ENCODE measurements at places on chromosomes 7 and 10.

DNA sequence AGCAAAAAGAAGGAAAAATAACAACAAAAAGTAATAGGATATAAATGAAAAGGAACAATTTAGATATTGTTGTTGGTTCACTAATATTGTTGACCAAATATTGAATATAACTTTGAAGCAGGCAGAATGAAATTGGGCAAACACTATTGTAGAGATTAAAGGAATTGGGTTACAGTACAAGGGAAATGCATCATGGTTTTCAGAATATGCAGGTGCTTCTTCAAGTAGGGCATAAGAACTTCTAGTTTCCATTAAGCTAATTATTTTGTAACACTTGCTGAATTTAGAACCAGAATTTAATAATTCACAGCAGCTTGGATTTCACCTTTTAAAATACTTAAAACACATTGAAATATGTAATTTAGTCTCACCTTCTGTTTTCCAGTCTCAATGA lies 36.5 kb downstream of the RPA3 start:
- no peak for DNase-seq

DNA sequence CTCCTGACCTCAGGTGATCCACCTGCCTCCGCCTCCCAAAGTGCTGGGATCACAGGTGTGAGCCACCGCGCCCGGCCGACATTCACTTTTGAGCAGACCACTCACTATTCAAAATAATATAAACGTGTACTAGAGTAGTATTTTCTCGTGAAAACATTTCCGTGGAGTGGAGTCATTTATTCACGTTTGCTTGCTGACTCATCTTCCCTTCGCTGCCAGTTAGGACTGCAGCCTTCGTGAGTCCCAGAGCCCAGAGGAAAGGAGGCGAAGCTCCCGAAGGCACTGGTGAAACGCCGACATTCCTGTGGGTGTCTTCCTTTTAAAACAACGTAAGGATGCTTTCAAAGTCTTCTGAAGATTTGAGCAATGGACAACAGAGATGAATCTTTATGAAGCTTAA lies 10.9 kb upstream of the INPP5A start:
- peak; percentile 93 for DNase-seq

GRCh38 chr10:131050162-131050766 lies 261.3 kb downstream of the TCERG1L start:
- DNase-seq: no peak

DNA sequence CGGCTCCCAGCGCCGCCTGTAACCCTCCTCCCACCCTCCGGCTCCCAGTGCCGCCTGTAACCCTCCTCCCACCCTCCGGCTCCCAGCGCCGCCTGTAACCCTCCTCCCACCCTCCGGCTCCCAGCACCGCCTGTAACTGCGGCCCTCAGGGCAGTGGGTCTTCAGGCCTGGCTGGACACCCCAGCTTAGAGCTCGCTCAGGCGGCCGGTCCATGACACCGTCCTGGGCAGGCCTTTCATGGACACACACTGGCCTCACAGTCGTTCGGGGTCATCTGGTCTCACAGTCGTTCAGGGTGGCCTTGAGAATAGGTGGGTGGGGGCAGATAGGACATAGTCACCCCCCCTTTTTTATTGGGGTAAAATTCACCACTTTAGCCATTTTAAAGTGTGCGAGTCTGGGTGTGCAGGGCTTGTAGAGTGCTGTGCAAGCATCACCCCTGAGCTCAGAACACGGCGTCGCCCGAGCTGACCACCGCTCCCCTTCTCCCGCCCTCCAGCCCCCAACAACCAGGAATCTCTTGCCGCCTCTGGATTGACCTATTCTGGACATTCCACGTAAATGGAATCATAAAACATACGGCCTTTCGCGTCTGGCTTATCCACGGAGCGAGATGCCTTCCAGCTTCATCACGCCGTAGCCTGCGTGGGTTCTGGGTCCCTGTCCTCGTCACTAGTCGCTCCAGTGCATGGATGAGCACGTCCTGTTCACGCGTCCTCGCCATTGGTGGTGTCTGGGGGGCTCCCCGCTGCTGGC lies 41.1 kb upstream of the CFAP46 start:
- DNase-seq: no peak

DNA sequence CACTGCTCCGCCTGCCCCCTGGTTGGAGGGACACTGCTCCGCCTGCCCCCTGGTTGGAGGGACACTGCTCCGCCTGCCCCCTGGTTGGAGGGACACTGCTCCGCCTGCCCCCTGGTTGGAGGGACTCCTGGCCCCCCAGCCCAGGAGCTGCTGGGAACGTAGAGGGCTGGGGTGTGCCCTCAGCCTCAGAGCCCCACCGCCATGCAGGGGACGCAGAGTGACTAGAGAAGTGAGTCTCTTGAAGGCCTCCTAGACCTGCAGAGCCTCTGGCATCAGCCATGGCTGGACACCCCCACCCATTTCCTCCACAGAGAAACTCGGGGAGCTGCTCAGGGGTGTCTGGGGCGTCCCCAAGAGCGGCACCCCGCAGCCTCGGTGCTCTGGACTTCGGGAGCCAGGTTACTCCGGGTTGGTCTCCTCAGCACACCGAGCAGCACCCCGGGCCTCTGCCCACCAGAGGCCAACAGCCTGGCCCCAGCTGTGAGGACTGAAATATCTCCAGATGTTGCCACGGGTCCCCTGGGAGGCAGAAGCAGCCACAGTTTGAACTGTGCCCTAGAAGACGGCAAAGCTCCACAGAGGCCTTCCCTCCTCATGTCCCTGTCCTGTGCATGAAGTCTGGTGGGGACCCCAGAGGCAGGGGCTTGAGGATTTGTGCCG lies 191.9 kb downstream of the ELFN1 start:
- DNase-seq: no peak

DNA sequence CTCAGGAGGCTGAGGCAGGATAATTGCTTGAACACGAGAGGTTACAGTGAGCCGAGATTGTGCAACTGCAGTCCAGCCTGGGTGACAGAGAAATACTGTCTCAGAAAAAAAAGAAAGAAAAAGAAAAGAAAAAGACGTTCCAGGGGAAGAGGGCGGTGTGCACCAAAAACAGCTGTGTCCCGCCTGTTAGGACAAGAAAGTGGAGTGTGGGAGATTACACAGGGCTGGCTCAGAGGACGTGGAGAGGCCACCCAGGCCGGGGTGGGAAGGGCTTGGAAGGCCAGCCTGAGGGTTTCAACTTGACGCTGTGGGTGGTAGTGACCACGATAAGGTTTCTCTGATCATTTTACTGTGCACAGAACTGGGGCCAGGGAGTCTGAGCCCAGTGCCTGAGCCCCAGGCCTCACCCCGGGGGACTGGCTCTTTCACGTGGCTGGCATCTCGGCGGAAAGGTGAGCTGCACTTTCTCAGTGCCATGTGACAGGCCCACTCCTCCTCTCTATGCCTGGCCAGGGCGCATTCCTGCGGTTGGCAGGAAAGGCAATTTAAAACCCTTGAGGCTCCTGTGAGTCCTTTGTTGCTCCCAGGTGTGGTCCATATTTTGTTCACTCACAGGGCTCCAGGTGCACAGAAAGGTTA lies 13.9 kb downstream of the RHBDD2 start:
- no peak for DNase-seq

Data from BJ (cell line).